ENCODE measurements at places on chromosomes 6 and 20.

DNA sequence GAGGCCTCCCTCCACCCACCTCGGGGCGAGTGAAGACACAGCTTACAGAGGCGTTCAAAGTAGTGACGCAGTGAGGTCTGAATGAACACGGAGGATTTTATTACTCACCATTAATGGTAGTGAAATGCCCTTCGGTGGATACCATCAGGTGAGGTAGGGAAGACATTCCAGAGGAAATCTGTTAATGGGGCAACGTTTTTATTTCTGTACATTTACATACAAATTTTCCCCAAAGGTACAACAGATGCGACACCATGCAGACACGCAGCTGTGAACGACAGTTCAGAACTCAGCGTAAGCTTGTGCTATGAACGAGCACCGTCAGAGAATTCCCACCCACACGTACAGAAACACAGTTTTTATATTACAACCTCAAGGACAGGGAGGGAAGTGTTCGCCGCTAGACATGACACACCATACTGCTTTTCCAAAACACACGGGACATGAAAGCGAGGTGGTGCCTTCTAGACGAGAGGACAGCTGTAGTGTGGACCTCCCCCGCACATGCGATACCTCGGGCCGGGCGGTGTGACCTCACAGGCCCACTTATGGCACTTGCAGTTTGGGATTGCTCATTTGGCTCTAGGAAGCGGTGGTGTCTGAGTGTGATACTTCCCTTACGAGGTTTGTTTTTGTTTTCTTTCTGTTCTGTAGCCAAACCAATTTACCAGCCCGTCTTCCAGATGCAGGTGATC is 10.7 kb downstream of the PSMG4 start:
- no peak for DNase-seq

DNA sequence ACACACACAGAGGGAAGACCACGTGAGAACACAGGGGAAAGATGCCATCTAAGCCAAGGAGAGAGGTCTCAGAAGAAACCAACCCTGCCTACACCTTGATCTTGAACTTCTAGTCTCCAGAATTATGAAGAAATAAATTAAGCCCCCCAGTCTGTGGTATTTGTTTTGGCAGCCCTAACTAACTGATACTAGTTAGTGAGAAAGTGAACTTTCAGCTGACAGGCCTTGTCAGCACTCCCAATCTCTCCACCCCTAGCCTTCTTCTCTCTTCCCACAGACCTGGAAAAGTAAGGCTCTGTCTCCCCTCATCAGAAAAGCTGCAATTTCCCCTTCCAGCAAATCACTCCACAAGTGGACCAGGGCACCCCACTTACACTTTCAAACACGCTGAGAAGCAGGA is 108.6 kb upstream of the CDYL start:
- DNase-seq: no peak

- DNase-seq: no peak
Measured at GRCh38 chr20:62269378-62269777, 31.1 kb downstream of the OSBPL2 start.

- no peak for DNase-seq
Measured at GRCh38 chr20:43514648-43514999, 7.1 kb downstream of the L3MBTL1 start.

DNA sequence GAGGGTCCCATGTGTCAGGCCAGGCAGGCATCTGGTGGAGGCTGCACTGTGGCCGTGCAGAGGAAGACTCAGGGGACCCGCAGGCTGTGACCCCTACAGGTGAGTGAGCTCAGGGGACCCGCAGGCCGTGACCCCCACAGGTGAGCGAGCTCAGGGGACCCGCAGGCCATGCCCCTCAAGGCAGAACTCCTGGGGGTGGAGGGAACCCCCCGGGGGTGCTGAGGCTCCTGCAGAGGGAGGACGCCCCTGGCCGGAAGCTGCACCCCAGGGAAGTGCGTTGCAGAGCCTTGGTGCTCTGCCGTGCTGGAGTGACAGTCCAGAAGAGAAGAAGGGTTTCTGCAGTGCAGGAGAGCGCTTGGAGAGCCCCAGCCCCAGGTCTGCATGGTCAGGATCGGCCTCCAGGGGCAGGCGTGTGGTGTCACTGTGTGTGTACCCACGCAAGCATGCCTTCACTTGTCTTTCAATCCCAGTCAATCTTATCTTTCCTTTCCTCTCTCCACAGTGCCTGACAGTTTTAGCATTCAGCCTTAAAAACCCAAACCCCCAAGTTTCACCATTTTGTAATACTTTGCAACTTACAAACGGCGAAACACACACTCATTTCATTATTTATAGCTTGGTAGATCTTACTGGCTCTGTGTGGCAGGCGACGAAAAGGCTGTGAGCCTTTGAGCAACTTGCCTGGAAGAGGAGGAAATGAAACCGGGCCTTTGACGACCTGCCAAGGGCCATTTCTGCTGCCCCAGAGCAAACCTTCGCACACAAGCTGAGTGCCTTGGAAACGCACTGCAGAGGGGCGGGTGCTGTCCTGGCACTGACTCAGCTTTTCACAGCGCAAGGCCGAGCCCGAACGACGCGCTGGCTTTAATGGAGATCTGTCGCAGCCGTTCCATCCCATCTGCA is 101.4 kb upstream of the AGPAT4 start:
- no peak for DNase-seq

DNA sequence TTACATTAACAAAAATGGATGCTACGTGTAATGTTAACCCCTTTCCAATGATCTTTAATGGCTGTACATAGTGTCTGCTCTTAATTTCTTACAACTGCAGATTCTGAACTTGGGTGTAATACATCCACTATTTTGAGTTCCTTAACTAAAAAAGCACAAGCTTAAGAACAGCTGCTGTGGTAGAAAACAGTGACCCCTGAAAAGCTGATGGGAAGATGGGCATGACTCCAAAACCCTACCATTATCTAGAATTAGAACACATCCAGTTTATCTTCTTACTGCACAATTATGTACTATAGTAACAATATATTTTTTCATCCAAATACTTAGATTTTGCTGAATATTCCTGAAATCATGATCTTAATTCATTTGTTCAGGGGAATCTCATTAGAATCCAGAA is 49.3 kb downstream of the LYRM4 start:
- DNase-seq: no peak

DNA sequence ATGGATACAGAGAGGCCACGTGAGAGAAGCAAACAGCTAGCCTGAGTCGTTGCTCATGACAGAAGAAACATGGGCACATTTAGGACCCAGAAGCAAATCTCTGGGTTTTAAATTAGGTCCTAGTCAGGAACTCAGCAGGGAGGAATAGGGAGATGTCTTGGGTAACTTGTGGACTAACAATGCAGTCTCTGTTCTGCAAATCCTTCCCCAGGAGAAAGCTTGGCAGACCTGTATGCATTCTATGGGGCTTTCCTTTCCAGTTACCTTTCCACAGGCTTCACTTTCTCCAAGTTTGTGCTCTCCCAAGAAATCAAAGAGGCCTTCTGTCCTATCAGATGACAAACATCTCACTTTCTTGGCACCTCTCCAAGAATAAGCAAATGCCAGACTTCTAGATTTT is 47.2 kb upstream of the PLCB4 start:
- no peak for DNase-seq

DNA sequence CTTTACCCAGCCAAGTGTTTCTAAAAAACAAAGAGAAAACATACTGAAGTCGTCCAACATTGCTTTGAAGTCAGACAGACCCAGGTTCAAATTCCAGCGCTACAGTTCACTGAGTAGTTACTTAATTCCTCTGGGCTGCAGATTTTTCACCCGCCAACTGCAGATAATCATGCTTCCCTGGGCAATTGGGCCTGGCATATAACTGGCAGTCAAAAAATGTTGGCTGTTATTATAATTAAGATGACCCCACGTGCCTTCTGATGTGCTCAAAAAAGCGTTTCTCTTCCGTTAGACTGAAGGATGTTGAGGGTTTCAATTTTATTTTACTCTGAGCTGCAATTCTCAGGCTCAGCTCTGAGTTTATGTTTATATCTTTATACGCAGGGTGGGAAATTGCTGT is 156.1 kb upstream of the CITED2 start:
- no peak for DNase-seq

DNA sequence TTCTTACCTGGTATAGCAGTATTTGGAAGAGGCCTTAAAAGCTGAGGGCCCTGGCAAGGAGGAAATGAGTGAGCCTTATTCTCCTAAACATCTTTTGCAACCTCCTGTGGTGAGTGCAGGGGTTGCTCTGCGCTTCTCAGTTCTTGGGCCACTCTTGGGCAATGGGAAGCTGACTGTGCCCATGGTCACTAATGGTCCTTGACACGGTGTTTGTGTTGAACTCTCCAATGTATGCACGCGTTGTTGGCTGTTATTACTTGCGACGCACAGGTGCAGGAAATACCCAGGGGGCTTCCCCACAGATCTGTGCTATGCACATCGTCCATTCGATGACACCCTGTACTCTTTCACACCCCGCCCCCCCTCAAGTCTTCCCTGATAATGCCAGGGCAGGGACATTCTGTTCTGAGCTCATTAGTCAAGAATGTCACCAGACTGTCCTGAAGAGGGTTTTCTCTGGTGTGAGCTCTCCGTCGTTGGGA is 79.7 kb downstream of the EDN1 start:
- no peak for DNase-seq

GRCh38 chr6:22079783-22080182 is 217.1 kb downstream of the PRL start:
- no peak for DNase-seq

GRCh38 chr6:44126320-44127149 is 717 bp downstream of the MRPL14 start:
- DNase-seq: no peak

- no peak for DNase-seq
Measured at GRCh38 chr6:119339941-119340456, 9.6 kb downstream of the MAN1A1 start.

GRCh38 chr6:145071836-145072235 is 663.5 kb downstream of the EPM2A start:
- DNase-seq: no peak

DNA sequence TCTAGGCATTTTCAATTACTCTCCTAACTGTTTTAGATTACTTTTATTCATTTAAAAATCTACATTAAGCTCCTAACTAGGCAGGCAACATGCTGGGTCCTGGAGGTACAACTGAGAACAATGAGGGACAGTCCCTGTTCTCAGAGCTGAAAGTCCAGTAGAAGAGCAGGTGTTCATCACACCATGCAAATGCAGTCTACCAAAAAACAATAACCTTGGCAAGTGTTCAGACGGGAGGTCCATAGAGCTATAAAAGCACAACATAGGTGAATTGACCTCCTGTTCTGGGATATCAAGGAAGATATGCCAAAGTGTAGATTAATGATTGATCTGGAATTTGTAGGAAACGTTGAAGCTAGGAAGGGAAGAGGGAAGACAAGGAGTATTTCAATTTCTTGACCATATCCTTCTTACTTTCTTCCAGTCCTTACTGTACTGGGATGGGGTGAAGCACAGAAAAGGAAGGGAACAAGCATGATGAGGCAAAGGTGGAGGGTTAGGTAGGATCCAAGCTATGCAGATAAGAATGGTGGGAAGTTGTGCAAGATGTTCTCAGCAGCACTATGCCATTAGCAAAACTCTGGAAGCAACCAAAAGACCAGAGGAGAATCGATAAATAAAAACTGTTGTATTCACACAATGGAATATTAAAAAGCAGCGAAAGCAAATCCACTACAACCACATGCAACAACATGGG is 485.7 kb upstream of the JARID2 start:
- no peak for DNase-seq

- DNase-seq: no peak
Measured at GRCh38 chr20:64030371-64031134, 5.4 kb upstream of the C20orf204 start.

GRCh38 chr6:83758533-83758932 is 49.6 kb upstream of the SNAP91 start:
- no peak for DNase-seq

DNA sequence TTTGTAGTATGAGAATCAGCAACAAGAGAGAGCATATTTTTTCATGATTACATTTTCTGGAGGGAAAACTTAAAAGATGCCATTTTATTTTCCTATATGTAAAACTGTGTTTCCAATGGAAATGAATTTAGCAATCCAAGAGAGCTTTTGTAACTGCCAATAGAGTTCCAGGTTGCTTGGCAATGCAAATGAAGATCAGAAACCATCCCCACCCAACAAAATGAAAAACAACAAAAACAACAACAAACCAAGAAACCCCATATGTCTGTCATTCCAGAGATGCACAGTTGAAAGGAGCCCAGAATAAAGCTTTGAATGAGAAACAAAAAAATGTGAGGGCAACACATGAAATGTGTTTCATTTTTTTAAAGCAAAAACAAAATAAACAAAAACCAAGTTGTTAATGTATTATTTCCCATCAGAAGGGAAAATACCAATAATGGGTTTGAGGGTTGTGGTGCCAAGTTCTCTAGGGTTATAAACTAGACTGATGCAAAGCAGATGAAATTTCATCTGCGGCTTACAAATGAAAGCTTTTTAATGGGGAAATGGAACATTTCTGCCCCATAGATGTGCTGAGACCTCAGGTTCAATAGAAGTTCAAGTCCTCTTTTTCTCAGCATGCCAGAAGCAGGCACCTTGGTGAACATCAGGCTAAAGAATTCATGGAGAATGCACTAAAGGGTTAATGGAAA is 121.5 kb upstream of the MCHR2 start:
- DNase-seq: no peak

DNA sequence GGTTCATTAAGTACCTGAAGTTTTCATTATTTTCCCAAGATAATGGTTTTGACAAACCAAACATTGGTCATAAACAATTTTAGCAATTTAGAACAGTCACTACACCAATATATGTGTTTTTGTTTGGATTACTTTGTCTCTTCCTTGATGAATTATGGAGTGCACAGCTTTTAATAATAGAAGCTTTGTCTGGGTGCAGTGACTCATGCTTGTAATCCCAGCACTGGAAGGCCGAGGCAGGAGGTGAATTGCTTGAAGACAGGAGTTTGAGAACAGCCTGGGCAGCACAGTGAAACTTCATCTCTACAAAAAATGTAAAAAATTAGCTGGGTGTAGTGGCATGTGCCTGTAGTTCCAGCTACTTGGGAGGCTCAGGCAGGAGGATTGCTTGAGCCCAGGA is 89.4 kb upstream of the ANKEF1 start:
- no peak for DNase-seq

GRCh38 chr20:53939190-53939571 is 131.2 kb downstream of the BCAS1 start:
- no peak for DNase-seq

DNA sequence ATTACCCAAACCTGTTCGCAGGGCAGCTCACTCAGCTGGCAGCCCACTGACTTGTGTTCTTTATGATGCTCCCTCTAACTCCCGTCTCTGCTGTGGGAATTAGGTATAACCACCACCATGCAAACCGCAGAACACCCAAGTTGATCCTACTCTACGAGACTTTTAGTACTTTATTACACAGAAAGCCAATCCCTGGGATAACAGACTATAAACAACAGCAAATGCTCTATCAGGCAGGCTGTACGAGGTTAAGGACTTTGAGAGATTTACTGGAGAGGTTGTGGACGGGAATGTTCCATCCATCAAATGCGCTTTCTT is 241.1 kb downstream of the FOXC1 start:
- no peak for DNase-seq

- DNase-seq: no peak
Measured at GRCh38 chr6:20608356-20608755, 74.1 kb downstream of the CDKAL1 start.

DNA sequence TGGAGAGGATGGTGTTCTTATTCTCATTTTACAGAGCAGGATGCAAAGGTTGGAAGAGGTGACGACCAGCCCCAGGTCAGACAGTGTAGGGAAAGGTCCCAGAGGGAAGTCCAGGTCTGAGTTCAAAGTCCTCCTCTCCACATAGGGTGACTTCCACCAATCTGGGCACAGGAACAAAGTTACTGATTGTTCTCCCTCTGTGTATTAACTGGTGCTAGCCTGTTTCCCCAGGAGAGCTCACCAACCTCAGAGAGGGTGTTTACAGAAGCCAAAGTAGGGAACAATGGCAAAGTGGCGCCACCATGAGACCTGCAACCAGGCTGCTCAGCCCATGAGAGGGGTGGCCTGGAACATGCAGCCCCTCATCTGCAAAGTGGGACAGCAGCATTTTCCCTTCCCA is 16.8 kb upstream of the SIRPB1 start:
- DNase-seq: no peak

Data from GDM1 (cell line).